ENCODE measurements at places on chromosomes 2 and 18.

DNA sequence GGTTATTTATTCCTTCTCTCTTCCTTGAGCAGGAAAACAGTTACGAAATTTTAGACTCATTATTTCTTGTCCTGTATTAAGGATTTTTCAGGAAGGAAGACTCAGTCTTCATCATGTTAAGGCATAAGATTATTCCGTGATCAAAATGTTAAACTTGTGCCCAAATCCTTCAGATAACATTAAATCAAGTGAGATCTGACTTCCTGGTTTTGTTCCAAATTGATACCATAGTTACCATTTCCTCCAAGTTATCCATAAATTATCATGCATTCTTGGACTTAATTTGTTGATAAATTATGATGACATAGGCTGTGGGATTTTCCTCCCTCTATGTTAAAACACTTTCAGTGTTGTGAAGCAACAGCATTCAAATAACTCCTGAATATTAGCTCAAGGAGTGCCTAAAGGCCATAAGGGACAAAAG lies 31.9 kb downstream of the EFEMP1 start:
- no peak for DNase-seq

GRCh38 chr2:98807221-98807620 lies 76.3 kb upstream of the MGAT4A start:
- peak; percentile 20 for DNase-seq

DNA sequence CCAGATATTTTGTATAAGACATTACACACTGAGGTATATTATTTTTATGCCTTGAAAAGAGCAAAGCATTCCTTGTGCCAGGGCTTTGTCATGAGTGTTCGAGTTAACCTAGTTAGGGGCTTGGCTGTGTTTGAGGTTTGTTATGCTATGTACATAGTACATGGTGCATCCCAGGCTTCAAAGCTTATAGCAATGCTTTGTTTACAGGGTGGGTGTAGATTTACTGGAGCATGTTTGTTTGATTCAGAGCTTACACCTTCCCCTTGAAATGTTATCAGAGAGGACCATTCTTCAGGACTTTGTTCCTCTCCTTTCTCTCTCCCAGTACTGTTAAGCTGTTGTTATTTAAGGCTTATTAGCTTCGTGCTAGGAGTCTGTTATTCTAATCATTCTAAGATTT lies 738.7 kb upstream of the LRRTM4 start:
- DNase-seq, result no peak

- no peak for DNase-seq
Measured at GRCh38 chr2:2026252-2026831, 282.0 kb upstream of the PXDN start.

GRCh38 chr18:64747803-64748202 lies 598.9 kb upstream of the LINC00305 start:
- no peak for DNase-seq

DNA sequence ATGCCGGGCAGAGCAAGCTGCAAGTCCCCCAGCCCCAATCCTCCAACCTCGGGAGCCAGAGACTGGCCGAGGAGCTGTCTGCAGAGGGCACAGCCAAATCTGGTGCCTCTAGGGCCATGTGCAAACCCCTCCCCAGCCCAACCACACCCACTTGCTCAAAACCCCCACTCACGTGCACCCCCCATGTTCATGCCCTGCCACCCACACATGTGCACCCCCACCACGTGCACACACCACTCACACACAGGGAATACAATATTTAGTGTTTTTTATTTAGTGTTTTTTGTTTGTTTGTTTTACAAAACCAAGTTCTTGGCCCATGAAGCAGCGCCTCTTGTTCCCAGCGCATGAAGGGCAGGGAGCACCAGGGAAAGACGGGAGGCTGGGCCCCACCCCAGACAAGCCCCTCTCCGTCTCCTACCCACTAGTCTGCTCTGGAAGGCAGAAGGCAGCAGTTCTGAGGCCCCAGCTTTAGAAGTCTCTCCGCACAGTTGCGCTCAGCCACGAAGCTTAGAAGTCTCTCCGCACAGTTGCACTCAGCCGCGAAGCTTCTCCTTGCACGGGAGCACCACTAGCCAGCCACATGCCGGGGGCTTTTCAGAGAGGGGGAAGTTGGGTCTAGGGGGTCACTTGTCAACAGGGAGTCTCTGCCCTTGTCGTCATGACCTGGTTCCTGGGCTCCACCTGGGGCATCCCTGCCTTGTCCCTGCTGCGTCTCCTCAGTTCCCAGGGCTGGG lies 276.1 kb upstream of the HDAC4 start:
- DNase-seq, result no peak

DNA sequence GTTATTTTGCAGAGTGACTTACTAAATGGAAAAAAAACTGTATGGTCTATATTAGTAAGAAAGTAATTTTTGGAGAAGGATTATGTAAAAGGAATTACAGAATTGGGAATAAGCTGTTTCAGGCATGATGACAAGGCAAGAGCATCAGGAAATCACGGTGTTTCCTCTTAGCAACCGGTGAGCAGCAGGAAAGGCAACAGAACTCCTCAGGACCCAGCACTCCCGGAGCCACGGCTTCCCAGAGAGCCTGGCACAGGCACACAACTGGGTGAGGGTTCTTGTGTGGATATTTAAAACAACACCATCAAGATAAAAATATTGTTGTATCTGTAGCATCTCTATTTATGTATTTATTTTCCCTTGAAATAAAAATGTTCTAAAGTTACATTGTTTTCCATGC lies 34.4 kb downstream of the CYP27C1 start:
- no peak for DNase-seq

DNA sequence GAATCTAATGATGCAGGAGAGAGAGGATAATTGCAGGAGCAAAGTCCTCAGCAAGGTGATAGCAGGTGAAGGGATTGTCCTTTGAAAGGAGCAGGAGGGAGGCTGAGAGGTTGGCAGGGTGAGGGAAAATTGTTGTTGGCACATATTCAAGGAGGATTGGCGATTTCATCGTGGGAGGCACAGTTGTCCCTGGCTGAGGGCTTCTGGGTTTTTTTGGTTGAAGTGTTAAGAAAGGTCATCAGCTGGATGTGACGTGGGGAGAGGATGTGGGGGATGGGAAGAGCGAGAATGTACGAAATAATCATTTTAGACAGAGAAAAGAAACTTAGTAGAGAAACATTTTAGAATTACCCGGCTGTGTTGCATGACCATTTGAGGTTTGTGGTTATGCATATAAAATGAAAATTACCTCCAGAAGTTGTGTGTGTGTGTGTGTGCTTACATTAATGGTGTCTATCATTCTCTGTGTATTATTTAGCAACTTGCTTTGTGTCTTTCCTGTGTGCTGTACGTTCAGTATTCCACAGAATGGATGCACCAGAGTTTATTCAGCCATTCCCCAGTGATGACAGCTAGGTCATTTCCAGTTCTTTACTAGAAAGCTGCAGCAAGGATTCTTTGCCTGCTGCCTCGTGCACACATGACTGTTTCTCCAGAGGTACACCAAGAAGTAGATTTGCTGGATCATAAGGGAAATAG lies 67.6 kb downstream of the SDC1 start:
- no peak for DNase-seq

DNA sequence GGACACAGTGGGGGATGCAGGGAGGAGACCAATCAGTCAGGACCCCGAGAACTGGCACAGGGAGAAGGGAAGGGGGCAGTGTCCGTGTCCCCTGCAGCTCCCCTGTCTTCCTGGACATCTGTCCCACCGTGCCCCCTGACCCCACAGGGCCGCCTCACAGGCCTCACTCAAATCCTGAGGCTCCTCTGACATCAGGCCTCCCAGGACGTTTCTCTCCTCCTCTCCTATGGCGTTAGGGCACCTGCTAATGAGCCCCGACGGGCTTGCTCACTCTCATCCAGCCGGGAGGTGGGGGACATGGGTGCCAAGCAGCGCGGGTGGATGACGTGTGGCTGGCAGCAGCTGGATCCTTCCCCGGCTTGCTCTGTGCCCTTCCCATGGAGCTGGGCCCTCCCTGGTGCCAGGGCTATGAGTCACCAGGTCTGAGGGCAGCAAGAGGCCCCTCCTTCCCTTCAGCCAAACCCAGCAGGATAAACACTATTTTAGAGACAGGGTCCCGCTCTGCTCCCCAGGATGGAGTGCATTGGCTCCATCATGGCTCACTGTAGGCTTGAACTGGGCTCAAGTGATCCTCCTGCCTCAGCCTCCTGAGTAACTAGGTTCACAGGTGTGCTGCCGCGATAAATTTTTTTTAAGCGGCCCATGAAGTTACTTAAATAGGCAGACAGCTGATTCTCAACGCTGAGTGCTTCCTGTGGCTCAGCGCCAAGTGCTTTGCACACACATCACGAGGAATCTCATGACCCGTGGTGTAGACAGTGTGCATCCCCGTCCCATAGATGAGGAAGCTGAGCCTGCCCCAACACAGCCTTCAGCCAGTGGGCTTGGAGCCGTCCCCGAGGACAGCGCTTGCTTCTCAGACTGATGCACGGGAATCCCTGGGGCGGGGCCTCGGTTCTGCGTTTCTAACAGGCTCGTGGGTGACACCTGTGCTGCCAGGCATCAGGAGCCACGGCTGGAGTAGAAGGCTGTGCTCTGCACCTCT lies 64.5 kb upstream of the HDAC4 start:
- no peak for DNase-seq

DNA sequence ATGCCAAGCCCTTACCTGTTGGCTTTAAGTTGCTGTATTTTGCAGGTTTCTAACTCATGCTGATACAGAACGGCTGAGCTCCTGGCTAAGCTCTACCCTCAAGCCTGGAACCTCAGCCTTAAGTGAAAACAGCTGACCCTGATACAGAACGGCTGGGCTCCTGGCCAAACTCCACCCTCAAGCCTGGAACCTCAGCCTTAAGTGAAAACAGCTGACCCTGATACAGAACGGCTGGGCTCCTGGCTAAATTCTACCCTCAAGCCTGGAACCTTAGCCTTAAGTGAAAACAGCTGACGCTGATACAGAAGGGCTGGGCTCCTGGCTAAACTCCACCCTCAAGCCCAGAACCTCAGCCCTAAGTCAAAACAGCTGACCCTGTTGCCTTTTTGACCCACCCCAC lies 17.6 kb upstream of the DNER start:
- no peak for DNase-seq

Measured in CD4-positive, alpha-beta T cell (primary cell).